ENCODE measurements at places on chromosomes 3 and 15.

DNA sequence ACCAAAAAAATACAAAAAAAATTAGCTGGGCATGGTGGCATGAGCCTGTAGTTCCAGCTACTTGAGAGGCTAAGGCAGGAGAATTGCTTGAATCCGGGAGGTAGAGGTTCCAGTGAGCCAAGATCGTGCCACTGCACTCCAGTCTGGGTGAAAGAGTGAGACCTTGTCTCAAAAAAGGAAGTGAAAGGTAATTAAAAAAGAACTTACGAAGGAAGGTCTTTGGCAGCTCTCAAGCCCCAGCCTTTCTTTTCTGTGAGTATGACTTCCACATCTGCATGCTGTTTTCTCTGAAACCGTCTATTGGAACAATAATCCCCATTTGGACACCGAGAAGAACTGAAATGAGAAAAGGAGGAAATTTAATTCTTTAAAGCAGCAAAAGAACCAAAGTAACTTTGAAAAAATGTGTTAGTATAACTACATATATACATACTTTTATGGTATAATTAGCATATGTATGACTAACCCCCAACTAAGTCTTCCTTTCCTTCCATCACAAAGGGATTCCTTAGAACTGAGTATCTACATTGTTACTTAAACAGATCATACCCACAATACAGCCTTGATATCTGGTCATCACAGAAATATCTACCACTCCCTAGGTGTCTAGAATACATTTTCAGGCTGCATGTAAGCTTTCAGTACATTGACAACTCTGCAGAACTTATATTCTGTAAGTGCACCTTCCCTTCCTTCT is 50.1 kb downstream of the SETD2 start:
- no peak for DNase-seq

DNA sequence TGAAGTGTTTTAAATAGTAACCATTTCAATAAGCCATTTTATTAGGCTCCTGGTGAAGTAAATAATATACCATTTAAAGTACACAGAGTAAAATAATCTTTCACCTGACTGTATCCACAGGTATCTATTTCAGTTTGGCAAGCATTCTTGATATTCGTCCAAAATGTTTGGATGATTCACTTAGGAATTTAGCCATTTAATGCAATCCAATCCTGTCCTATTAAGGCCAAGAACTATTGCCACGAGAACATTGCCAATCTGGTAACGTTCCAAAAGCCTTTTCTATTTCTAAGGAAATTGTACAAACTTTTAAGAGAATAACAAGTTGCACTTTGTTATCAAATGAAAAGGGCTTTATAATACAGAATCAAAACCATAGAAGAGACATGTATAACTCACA is 209.8 kb upstream of the THRB start:
- DNase-seq: no peak

GRCh38 chr3:186772281-186772694 is 11.1 kb upstream of the EIF4A2 start:
- DNase-seq: no peak

DNA sequence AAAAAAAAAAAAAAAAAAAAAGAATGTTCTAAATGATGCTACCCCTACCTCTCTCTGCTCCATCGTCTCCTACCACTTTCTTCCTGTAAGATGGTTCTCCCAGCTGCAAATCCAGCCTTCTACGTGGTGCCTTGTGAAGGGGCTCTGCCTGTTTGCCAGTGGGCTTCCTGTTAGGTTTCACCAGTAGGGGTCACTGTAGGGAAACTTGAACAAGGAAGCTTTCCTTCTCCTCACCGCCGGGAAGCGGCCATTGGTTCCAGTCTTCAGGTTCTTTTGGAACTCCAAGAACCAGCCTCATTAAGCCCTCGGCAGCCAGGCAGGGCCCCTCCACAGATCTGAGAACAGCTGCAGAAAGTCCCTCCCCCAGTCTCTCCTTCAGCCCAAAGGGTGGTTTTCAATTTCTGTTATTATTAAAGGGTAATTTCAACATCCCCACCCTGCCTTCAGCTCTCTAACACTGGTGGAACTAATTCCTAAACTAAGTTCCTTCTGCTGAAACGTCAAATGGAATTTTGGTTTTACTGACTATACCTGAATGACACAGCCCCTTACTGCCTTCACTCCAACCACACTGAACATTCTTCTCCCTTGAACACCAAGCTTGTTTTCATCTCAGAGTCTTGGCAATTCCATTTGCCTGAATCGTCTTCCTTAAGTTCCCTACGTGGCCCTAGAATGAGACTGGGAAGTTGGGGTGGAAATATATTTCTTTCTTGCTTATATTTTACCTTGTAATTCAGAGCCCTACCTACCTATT is 13.5 kb downstream of the MCCC1 start:
- DNase-seq: peak; percentile 2

- no peak for DNase-seq
Measured at GRCh38 chr15:100808691-100809090, 70.9 kb upstream of the ALDH1A3 start.

DNA sequence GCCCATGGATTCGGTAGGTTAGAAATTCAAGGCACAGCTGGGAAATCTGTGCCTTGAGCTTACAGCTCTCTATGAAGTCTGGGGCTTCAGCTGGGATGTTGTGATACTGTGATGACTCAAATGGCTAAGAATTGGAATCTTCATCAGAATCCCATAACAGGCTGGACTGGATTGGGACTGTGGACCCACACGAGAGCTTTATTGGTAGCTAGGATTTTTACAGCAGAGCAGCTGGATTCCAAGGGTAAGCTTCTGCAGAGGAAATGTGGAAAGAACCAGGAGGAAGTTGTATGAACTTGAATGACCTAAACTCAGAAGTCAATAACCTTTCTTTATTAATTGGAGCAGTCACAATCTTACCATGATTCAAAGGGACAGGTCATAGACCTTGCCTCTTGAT is 1187.1 kb downstream of the ROBO1 start:
- no peak for DNase-seq

DNA sequence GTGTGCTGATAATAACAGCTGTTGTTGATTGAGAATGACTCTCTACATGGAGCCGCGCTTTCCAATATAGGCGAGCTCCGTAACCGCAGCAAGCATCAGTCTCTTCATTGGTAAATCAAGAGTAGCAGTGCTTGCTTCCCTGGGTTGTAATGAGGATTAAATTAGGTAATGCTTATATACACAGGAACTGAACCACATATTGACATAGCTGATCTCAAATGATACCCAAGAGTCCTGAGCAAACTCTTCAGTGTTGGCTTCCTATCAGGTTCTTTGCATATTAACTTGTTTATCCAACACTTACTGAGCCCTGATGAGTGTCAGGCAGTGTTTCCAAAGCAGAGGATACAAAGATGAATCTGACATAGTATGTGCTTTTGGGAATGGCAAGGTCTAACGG is 46.4 kb upstream of the SLCO3A1 start:
- no peak for DNase-seq

DNA sequence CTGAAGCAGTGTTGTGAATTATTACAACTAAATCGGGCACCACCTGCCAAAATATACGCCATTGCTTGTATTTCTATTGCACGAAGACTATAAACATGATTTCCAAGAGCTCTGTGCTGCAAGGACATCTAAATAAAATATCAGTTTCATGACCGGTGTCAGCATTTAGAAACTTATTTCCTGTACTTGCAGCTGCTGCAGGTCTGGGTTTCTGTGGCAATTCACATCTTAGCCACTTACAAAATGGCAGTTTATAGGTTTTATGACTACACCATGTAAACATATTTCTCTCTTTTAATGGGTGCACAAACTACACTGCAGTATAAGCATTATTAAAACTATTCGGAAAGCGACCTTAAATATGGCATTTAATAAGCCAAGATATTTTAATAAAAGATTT is 359.4 kb downstream of the VPS13C start:
- DNase-seq: no peak

GRCh38 chr15:22827125-22827524 is 11.3 kb upstream of the NIPA2 start:
- DNase-seq: no peak

- DNase-seq: no peak
Measured at GRCh38 chr3:172247525-172248274, 200.6 kb downstream of the GHSR start.

DNA sequence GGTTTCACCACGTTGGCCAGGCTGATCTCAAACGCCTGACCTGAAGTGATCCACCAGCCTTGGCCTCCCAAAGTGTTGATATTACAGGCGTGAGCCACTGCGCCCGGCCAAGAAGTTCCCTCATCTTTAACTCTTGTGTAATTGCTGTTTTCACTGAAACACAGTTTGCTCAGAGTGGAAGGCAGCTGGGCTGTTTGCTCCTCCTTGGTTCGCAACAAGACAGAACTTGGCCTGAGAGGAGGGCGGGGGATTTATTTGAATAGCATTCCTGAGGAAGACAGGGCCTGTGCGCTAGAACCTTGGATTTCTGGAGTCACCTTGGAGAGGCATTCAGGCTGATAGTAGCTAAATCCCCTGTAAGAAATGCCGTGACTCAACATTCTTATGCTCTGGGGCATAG is 226.7 kb upstream of the MCTP2 start:
- DNase-seq: no peak

GRCh38 chr3:61724183-61724582 is 162.8 kb downstream of the PTPRG start:
- DNase-seq: no peak

DNA sequence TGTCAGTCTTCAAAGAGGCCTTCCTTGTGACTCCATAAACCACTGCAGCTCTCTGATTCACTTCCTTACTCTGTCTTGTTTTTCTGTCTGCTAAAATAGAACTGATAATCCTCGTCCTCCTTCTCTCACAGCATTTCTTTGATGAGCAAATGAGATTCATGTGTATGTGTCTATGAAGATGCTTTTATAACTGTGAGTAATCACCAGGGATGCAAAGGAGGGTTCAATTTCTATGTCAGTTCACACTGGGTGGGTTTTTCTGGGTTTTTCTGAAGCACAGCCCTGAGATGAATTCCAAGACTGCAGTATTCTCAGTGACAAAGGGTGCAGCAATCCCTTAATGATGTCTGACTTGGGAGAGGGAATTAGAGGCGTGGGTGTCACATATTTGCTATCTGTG is 746.6 kb upstream of the CFAP20DC start:
- DNase-seq: no peak
